ENCODE measurements at places on chromosomes 12 and 14. TPM values are rescaled to one million over a fixed set of nuclear protein-coding genes. Genes with fewer than 3 reads are reported as not detected.

LPAR5 gene
- under 0.01 TPM for total RNA-seq

GRCh38 chr12:41932470-41932991 is 212.1 kb downstream of the GXYLT1 start:
- no peak for DNase-seq

DNA sequence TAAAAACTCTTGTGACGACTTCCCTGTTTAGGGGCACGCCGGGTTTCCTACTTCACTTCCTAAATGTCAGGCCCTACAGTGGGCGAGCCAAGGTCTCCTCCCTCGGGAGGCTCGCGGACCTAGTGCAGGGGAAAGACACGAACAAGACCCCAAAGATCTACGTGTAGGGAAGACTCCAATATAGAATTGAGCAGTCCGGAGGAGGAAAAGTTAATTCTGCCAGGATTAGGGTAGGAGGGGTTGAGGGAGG is 564 bp downstream of the ATXN3 start:
- DNase-seq = no peak

DNA sequence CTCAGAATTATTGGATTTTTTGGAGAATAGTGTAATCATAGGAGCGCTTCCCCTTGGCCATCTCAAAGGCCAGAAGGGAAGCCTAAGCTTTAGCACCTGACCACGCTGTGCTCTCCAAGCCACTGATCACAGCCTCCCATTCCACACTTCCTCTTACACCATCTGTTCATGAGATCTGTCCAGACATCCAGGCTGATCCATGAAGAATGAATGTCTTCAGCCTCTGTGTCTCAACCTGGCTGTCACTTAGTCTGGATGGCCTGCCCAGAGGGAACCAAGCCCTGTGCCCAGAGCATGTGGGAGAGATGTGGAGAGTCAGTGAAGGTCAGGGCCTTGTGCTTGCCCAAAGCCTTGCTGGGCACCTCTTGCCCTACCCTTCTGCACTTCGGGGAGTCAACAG is 40.5 kb downstream of the TSPAN11 start:
- peak; percentile 27 for DNase-seq

LRIG3 gene
- total RNA-seq = 96.1 TPM

DNA sequence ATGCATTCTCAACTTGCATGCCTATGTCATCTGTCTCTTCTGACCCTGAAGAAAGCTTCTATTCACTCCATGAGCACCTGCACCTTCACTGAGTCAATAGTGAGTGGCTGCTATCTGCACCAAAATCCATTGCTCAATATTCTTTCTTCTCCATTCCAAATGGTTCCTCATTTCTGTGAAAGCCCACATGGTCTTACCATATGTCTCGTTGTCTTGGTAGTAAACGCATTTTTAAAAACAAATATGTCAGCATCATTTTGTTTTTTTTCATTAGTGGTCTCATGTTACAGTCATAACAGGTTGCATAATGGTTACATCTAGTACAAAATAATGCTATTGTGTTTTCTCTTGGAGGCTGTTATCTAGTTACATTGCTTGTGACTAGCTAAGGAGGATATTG is 106.9 kb upstream of the CPM start:
- no peak for DNase-seq

ARHGAP9 gene
- 0.36 TPM for total RNA-seq

KITLG gene
- 62.5 TPM for total RNA-seq

DNA sequence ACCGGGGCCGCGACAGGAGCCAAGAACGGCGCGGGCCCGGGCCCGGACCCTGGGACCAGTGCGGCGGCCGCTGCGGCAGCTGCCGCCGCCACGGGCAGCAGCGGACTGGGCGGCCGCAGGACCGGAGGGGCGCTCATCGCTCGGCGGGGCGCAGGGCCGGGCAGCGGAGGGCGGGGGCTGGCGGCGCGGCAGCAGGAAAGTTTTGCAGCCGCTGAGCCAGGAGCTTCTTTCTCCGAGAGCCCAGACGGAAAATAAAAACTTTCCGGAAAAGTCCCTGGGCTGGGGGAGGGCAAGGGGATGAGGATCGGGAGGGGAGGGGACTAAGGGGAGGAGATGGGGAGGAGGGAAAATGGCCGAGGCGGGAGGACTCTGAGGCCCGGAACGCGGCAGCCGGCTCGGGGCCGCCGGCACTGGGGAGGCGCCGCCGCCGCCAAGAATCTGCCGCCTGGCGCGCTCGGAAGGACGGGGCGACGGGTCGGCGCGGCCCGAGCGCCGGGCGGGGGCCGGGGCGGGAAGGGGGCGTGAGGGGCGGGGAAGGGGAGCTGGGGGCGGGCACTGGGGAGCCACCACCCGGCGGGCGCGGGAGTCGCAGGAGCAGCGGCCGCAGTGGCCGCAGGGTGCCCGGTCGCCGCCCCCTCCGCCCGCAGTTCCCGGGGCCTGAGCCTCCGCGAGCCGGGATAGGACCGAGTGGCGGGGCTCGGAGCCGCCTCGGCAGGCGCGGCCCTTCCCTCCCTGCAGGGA is at the start of gene PRKD1:
TSS of gene PRKD1 (minus strand) at position 472 of the 741 bp plus-strand sequence.
- peak; percentile 96 for DNase-seq

DNA sequence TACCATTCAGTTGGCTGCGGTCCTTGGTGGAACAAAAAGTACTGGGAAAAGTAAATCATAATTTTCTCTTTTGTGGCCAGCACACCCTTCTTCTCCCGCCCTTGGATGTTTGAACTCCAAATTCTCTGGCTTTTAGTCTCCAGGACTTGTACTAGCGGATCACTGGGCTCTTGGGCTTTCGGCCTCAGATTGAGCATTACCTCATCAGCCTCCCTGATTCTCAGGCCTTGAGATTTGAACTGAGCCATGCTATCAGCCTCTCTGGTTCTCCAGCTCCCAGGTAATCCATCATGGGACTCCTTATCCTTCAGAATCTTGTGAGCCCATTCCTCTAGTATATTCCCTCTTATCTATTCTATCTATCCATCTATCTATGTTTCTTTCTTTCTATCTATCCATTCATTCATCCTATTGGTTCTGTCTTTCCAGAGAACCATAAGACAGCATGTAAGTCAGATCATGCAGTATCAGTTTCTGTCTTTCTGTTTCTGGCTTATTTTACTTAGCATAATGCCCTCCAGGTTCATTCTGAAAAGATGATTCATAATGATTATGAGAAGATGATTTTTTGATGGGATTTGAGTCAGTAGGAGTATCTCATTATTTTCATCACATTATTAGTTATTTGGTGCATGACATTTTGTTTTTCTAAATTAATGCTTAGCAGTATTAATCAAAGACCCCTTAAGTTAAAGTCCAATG is 814.9 kb downstream of the LRFN5 start:
- no peak for DNase-seq

NAP1L1 gene
- 203 TPM for total RNA-seq

- no peak for DNase-seq
Measured at GRCh38 chr12:102484017-102484416, 3.7 kb upstream of the IGF1 start.

GRCh38 chr14:52313462-52313861 is 650 bp upstream of the PTGER2 start:
- DNase-seq = no peak

MUCL1 gene
- total RNA-seq = not detected

DNA sequence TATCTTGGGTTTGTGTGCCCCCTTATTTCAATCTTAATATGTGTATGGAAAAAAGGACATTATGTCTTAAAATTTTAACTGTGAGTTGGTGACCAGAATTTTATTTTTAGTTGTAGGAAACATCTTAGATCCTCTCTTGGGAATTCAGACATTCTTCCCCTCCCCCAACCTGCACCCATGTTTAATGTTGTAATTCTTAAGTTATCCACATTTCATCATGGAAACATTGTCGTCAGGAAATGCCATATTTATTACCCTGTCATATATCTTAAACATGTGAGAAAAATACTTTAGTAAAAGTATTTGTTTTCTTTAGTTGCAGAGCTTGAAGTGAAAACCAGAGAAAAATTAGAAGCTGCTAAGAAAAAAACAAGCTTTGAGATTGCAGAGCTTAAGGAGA is 30.3 kb downstream of the YEATS4 start:
- DNase-seq = no peak

DNA sequence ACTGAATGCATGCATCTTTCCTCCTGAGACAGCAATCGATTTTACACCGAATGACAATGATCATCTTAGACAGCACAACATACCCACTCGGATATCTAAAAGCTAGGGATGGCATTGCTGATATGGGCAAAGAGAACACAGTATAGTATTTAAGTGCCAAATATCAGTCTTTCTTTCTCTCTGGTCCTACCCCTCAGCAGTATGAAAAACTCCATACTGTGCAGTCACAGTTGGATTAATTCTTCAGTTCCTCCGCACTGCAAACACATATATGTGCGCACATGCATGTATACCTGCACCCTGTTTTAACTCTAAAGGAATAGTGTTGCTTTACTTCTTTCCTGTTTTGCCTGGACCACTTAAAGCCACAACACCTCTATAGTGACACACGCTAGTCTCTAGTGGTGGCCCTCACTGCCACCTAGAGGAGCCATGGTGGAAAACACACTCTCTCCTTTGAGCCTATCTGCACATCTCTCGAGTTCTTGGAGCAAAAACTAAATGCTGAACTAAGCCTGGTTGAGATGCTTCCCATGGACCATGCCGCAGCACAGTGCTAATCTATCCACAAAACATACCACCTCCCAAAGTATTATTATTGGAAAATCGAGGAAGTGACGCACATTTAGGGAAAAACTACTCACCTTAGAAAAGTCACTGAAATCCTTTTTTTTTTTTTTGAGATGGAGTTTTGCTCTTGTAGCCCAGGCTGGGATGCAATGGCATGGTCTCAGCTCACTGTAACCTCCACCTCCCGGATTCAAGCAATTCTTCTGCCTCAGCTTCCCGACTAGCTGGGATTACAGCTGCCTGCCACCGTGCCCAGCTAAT is 11.9 kb downstream of the TMEM52B start:
- peak; percentile 57 for DNase-seq

DNA sequence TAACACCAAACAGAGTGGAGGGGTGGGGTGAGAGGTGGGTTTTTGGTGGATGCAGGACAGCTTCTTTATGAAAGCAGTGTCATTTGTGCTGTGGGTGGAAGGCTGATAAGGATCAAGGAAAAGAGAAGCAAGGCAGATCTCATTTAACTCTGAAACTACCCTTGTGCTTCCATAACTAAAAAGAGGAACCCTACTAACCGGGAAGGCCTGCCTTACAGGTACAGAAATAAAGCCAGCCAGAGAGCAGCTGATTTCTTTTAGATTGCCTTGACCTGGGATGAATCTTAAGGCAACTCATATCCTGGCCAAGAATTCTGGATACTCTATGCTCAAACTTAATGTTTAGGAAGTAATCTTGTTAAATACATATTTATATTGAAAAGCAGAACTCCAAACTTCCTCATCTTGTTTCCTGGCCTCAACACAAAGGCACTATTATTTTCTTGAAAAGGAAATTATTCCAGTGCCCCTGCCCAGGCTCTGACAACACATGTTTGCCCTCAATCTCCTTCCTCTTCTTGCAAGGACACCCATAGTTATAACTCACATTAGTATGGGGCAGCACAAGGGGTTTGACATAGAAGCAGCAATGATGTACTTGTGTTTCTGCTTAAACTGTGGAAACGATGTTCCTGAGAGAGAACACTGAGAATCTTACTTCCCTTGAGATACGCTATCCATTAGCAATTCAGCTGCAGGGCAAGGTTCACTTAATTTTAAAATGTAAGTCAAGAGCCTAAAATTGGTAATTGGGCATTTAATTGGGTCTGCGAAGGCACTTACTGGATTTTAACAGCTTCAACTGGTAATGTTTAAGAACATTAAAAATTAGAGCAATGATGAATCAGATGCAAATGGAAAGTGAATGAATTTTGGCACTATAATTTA is 173.7 kb downstream of the STXBP6 start:
- no peak for DNase-seq

GRCh38 chr12:38159591-38160317 is 156.8 kb upstream of the ALG10B start:
- no peak for DNase-seq

KRT83 gene
- total RNA-seq = not detected

GRCh38 chr12:88381466-88381865 is 198.8 kb downstream of the KITLG start:
- no peak for DNase-seq

GPRC5A gene
- 4.7 TPM for total RNA-seq

DNA sequence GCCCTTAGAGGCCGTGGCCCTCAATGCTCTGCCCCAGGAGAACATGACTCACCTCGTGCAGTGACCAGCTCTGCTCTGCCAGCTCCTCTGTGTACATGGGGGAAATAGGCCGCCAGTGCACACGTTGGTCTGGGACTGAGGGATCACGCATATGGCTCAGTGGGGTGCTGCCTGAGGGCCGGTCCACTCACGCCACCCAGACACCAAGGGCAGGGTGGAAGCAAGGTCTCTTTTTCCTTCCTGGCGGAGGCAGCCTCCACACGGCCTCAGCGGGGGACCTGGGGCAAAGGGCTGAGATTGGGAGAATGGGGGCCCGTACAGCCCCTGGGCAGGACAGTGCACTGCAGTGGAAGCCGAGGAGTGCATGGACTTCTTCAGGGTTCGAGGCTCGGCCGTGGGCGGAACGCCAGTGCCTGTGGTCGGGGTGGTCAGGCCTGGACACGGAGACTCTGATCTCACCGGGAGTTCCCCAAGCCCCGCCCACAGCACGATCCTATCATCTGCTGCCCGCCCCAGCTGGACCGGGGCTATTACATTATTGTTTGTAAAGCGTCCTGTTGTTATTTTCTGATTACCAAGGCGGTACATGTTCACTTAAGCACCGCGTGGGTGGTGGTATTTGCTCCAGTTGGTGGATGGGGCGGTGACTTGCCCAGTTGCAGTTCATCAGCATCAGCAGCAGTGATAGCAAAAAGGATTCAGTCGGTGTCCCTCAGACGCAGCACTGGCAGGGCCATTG is 38.8 kb upstream of the TDRD9 start:
- peak; percentile 97 for DNase-seq

GAS2L3 gene
- 33.3 TPM for total RNA-seq

DNA sequence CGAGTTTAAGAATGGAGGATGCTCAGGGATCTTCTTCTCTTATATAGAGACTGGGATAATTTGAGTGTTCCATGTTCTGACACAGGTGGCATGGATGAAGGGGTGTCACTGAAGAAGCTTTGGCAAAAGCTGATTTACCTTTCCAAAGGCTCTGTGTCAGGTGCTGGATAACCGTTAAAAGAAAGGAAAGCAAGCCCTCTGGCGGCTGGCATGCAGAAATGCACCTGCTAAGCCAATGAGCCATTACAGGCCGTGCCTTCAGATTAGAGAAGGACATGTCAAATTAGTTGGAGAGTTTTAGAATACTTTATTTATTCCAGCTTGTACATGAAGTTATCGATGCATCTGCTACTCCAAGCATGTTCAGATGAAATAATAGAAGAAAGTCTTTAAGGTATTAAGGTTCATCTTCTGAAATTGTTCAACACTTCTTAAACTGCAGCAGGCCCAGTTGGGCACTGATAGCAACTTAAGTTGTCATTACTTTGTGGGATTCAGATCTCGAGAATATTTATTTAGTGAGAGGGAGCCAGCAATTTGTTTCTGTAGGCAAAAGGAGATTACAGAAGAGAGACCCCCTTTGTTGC is 678.2 kb downstream of the NRXN3 start:
- DNase-seq = no peak

BHLHE41 gene
- 4.7 TPM for total RNA-seq

- DNase-seq = no peak
Measured at GRCh38 chr12:8969861-8970411, 19.4 kb upstream of the KLRG1 start.

GRCh38 chr14:24366721-24367513 is 1.1 kb upstream of the NFATC4 start:
- DNase-seq = peak; percentile 97

AGAP2 gene
- 0.72 TPM for total RNA-seq

DPPA3 gene
- not detected for total RNA-seq

GRCh38 chr14:104149617-104150135 is 11.3 kb downstream of the KIF26A start:
- no peak for DNase-seq

TMED10 gene
- total RNA-seq = 306 TPM

TM7SF3 gene
- 68.0 TPM for total RNA-seq

HSPA2 gene
- total RNA-seq = 1.8 TPM

STON2 gene
- 49.6 TPM for total RNA-seq

- DNase-seq = no peak
Measured at GRCh38 chr12:126960709-126961108, 1306.3 kb upstream of the TMEM132C start.

All from osteoblast (primary cell).